AML-193 (cell line): ENCODE measurements at places on chromosomes 7 and 10.

GRCh38 chr7:5549096-5549763 lies 125.6 kb upstream of the TNRC18 start:
- DNase-seq = no peak

GRCh38 chr10:129662426-129662825 lies 195.4 kb downstream of the MGMT start:
- no peak for DNase-seq

DNA sequence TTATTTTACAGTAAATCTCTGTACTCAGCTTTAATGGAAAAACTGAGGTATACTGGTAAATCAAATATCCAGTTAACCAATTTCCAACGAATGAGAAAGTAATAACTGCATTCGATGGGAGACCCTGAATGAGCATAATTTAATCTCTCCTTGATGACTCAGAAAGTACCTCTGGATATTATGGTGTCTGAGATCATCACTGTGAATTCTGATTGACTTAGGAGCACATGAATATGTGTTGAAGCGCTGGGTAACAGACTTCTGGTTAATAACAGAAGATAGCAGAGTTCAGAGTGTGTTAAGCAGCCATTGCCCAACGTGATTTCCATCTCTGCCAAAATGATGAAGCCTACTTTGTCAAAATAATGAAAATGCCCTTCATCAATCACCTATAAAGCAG lies 116.6 kb downstream of the NRP1 start:
- DNase-seq = no peak

- peak; percentile 16 for DNase-seq
These were observed 2.7 kb upstream of the HERPUD2 start for GRCh38 chr7:35697414-35698175.

DNA sequence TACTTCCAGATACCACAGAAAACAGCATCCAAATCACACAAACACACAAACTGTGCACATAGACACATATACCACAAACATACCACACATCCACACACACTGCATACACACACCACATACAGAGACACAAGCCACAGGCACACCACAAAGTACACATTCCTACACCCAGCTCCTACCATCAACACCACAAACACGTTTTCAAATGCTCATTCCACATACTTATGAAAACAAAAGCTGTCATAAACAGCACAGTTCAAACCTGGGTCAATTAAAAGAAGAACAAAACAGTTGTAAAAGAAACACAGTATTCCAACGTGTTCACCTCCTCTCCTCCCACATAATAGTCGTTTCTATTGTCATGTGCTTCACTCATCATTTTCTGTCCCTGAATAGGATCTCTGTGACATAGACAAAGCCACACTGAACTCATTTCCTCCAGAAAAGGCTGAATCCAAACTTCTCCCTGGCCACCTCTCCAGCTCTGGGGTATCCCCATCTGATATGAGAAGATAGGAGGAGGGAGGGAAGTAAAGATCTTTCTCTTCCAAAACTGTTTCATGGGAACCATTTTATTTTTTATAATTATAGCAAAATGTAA lies 89.2 kb downstream of the CXCL12 start:
- no peak for DNase-seq

- DNase-seq = no peak
These were observed 88.8 kb upstream of the RET start for GRCh38 chr10:42988069-42988468.

GRCh38 chr10:8069627-8070026 lies 15.1 kb downstream of the GATA3 start:
- no peak for DNase-seq
